ENCODE measurements at places on chromosomes 12 and 14.

DNA sequence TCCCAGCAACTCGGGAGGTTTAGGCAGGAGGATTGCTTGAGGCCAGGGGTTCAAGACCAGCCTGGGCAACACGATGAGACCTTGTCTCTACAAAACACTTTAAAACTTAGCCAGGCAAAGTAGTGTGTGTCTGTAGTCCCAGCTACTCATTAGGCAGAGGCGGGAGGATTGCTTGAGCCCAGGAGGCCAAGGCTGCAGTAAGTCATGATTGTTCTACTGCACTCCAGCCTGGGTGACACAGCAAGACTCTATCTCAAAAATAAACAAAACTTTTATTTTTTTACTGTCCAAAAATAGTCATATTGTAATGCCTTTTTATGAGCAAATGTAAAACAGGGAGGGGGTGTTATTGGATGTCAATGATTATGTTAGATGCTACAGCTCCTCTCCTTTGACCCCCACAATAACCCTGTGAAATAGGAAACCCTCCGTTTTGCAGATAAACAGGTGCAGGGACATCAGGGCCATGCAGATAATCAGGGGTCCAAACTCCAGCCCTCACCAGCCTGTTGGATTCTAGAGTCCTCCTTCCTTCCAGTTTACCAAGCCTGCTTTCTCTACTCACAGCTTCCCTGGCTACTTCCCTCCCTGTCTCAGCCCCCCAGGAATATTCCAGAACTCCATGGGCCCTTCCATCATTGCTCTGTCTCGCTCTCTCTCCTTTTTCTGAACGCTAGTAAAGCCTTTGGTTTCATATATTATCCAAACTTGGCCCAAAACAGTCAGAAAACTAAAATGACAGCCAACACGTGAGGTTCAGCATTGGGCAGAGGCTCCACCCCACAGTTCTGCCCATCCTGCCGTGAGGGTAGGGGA lies 5.9 kb upstream of the FBLN5 start:
- no peak for DNase-seq

- DNase-seq, result no peak
Measured at GRCh38 chr12:92487138-92487485, 215.7 kb upstream of the PLEKHG7 start.

GRCh38 chr12:103997286-103997900 lies 31.7 kb downstream of the TDG start:
- no peak for DNase-seq

DNA sequence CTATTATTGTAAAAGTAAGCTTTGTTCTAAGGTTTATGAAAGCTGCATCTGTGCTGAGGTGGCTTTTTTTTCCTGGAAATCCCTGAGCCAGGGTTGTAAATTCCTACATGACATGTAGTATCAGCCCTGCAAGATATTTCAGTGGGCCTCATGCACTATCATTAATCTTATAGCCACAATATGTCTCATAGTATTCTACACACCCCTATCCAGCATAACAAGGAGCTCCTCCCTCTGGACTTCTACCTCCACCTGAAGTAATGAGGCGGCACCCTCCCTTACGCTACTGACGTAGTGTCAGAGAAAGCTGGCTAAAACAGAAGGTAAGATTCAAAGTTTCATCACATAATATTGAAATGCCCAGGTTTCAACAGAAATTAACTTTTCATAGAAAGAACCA lies 35.5 kb downstream of the SLC5A8 start:
- DNase-seq, result no peak

DNA sequence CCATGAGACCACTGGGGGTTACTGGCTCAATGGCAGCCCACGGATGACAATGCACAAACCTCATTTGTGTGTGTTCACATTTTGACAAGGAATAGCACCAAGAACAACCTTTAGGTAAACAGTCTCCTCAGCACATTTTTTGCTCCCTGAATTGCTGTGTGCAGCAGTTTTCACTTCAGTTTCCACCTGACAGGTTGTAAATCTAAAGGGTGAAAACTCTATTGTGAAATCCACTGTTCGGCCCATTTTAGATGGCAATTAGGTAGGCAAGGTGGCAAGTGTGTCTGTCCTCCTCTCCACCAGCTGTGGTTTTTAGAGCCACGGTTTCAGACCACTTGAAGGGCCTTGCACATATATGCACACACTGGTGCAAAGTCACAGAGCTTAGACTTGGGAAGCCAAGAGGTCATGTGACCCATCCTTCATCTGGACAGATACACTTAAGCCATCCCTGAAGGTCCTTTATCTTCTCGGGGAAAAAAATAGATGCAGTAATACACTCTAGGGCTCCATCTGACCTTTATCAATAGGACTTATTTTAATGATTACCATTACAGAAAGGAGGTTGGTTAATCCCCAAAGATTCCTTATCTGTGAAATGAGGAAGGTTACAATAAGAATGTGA lies 23.2 kb downstream of the HAL start:
- DNase-seq, result no peak

GRCh38 chr14:71498212-71498611 lies 434.0 kb upstream of the RGS6 start:
- DNase-seq, result no peak

DNA sequence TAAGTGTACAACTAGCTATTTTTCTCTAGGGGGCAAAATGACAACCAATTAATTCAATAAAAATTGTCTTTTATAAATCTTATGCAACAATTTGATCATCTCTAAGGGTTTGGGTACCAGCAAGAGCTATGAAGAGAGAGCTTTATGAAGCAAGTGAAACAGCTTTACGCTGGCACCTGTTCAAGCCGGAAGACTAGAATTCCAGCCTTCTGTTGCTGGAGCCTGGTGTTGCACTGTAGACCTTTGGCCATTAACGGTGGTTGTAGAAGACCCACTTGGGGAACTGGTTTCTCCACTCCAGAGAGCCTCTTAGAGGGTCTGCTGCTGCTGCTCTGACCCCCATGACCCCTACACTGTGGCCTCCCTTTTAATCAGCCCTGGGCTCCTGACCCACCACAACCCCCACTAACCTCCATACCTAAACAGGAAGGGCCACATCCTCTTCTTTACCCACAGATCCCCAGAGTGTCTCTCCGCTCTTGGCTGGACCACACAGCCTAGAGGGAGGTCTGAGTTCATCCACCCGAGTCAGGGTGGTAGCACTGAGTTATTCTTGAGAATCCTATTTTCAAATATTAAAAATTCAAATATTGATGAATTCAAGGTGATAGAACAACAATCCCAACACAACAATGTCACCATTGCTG lies 54.6 kb upstream of the STON2 start:
- DNase-seq, result no peak

- DNase-seq, result no peak
Measured at GRCh38 chr12:92759634-92760268, 57.0 kb downstream of the PLEKHG7 start.

GRCh38 chr14:34231626-34232025 lies 230.4 kb downstream of the SPTSSA start:
- DNase-seq, result no peak

- DNase-seq, result peak; percentile 4
Measured at GRCh38 chr12:56836800-56837663, 73.9 kb downstream of the HSD17B6 start.

DNA sequence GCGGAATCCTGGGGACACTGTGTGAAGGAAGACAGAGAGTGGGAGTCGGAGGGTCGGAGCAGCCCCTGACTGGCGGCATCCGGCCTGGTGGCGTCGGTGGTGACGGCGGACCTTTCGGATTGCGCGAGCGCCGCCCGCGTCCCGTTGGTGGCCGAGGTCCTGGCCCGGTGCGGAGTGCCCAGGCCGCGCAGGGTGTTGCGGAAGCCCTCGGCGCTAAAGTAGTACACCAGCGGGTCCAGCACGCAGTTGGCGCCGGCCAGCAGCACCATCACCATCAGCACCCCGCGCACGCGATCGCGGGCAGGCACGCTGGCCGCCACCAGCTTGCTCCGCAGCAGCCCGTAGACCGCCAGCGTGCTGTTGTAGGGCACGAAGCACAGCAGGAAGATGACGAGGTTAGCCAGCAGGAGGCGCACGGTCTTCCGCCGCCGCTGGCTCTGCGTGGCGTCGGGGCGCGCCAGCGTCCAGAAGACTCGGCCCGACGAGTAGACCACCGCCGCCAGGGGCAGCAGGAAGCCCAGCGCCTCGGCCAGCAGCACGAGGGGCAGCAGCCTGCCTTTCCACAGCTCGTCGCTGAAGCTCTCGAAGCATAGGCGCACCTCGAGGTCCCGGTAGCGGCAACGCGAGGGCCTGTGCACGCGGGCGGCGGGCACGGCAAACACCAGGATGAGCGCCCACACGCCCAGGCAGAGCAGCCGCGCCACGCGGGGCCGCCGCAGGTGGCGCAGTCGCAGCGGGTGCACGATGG lies 13.1 kb upstream of the CHD4 start:
- no peak for DNase-seq

GRCh38 chr12:53612978-53613377 lies 13.2 kb downstream of the ATF7 start:
- DNase-seq, result no peak

DNA sequence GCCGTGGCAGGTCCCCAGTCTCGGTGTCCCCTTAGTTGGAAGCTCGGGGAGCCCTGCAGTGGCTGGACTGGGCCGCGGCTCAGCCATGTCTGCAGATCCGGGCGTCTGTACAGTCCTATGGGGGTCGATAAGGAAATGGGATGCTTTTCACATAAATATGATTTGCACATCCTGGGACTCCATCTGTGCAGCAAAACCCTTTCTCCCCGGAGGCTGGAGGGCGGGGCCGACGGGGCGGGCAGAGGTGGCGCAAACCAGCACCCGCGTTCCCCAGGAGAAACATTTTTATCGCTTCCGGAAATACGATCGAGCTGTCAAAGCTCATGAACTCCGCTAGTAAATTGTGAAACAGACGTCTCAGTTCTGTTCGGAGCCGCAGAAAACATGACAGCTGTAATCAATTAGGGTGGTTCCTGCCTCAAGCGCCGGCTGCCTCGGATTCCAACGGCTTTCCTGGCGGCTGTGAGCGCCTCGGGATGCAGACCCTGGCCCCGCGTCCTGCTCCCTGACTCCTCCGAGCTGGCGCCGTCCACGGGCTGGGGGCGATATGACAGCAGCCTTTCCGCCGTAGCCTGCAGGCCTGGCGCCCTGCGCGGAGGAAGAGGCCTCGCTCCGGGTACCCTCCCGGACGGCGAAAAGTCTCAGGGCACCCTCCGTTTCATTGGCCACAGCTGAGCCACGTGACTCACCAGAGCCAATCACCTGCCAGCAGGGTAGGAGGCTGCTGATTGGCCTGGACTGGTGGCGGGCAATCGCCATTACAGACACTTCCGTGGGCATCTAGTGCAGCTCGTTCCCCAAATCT lies 23.0 kb downstream of the DIO3 start:
- no peak for DNase-seq

DNA sequence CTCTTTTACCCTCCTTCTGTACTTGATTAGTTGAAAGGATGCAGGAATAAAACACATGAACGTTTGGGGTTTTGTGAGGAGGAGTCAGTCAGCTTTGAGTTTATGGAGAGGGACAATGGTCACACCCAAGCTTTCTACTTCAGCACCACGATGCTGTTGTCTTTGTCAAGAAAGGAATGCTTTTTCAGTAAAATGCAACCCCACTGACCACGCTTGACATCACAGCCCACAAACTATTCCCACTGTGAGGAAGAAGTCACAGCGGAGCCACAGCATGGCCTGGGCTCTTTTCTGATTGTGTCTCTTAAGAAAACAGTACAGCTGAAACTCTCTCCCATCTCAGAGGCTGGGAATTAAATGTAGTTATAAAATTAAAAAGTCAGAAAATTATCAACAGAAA lies 135.2 kb downstream of the APAF1 start:
- DNase-seq, result no peak

- DNase-seq, result no peak
Measured at GRCh38 chr12:15688202-15688736, 100.9 kb downstream of the EPS8 start.

GRCh38 chr12:115296613-115297198 lies 612.7 kb upstream of the TBX3 start:
- DNase-seq, result no peak

DNA sequence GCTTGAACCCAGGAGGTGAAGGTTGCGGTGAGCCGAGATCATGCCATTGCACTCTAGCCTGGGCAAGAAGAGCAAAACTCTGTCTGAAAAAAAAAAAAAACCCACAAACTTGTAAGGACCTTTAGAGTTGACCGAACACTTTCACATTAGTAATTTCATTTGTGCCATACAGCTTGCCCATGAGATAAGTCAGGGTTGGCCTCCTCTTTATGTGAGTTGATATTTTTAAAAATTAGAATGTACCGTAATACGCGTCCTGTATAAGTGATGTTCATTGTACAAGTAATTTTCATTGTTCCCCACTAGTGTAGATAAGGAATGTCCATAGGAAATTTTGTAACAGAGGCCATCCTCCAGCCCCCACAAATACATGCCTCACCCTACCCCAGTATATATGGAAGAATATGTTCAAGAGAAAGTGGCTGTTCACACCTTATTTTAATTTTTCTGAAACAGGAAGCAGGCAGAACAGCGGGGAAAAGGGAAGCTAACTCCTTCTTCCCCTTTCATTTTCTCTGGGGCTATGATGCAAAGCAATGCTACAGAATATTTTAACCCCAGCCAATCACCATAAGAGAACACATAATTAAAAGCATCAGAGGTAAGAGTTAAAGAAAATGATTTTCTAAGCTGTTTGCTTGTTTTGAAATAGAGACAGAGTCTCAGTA lies 31.9 kb upstream of the HIF1A start:
- DNase-seq, result no peak

GRCh38 chr14:61927520-61927919 lies 165.3 kb downstream of the SNAPC1 start:
- no peak for DNase-seq

GRCh38 chr12:93870020-93870795 lies 193.0 kb downstream of the CRADD start:
- DNase-seq, result no peak

GRCh38 chr14:70468731-70469130 lies 16.8 kb downstream of the ADAM21 start:
- no peak for DNase-seq

DNA sequence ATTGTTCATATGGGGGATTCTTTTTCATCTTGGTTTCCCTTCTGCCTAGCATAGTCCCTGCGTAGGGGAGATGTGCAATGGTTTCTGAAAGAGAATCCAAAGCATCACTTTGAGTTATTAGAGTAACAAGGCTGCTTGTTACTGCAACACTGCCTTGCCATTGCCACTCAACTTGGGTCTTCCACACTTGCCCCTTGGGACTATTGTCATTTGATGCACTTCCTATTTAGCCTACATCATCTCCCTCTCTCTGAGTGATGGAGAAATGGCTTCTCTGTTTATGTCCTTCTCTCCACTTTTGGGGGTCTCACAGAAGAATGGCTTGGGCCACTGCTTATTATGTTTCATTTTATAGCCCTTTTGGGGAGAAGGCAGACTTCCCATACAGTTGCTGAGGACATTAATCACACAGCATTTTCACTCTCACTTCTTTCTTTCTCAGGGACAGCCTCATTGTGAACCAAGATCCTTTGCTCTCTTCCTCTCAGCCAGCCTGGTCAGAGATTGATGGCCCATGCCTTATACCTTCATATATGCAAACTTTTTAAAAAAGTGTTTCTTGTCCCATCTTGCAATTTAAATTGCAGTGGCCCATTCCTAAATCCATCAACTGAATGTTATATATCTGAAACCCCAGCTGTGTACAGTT lies 50.8 kb upstream of the POC1B start:
- DNase-seq, result no peak

DNA sequence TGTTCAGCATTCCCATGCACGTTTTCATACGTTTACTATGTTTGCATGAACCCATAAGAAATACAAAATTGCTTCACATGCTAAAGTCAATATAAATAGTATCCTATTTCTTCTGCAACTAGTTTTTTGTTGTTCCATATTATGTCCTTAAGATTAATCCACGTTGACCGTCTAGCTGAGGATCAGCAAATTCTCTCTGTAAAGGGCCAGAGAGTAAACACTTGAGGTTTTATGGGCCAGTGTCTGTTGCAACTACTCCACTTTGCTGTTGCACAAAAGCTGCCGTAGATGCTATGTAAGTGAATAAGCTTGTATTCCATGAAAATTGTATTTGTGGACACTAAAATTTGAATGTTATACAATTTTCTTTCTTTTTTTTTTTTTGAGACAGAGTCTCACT lies 21.1 kb upstream of the PITPNM2 start:
- no peak for DNase-seq
